ENCODE measurements at places on chromosomes 3 and 15. TPM values are rescaled to one million over a fixed set of nuclear protein-coding genes. Genes with fewer than 3 reads are reported as not detected.

Gene NRROS
- 0.08 TPM for total RNA-seq

Gene FBXO40
- total RNA-seq, result not detected

Gene LRTM1
- not detected for total RNA-seq

Gene MUC20
- total RNA-seq, result not detected

Gene CFAP100
- not detected for total RNA-seq

Gene TRAT1
- total RNA-seq, result not detected

Gene KBTBD13
- not detected for total RNA-seq

Gene ATP8B4
- total RNA-seq, result 0.30 TPM

Gene C3orf49
- not detected for total RNA-seq

Gene DMXL2
- 15.1 TPM for total RNA-seq

Gene ADGRG7
- 0.12 TPM for total RNA-seq

Gene STARD9
- 1.6 TPM for total RNA-seq

Gene GOLGA8S
- total RNA-seq, result not detected

Gene C2CD4A
- not detected for total RNA-seq

Gene ZNF860
- total RNA-seq, result 0.38 TPM

Gene UPK1B
- not detected for total RNA-seq

Gene AP3B2
- total RNA-seq, result under 0.01 TPM

Gene HRH1
- total RNA-seq, result 23.1 TPM

Gene PLSCR5
- not detected for total RNA-seq
